Activated gamma-delta T cell (primary cell): ENCODE measurements at places on chromosomes 5 and 9.

- DNase-seq = no peak
Observed at GRCh38 chr9:38761339-38761738, 41.4 kb upstream of the FAM240B start.

DNA sequence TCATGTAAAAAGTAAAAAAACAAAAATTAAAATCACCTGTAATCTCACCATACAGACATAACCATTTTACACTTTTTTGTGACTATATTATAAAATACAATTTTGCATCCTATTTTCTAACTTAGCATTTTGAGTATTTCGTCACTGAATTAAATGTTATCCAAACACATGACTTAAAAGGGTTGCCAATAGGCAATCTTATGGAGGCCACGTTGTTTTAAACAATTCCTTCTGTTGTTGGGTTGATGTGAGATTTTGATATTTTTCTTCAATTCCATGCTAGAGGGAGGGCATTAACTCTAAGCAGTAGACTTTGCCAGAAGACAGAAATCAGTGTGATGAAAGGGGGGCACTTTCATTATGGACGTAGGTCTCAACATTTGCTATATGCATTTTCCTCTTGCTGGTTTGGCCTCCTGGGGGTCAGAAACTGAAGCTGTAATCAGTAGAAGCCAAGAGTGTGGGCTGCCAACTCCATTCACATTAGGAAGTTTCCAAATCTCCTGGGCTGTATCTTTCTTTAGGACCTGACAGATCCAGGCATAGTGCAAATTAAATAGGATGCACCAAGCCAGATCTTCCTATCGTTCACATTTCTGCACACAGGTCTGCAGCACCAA is 614.2 kb upstream of the CLINT1 start:
- no peak for DNase-seq

GRCh38 chr5:102627315-102627714 is 127.8 kb upstream of the PAM start:
- no peak for DNase-seq

DNA sequence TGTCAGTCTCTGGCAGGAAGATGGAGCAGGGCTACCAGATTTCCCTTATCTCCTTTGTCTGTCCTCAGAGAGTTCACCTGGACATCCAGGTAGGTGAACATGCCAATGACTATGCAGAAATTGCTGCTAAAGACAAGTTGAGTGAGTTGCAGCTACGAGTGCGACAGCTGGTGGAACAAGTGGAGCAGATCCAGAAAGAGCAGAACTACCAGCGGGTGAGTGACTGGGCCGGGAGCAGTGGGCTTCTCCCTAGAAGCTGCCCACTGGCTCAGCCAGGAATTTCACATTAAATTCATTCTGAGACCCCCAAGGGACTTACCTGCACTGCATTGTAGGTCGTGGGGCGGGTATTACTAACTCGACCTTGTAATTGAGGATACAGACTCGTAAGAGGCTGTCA is 2.1 kb downstream of the TMED9 start:
- no peak for DNase-seq
